ENCODE measurements at places on chromosomes 2 and 18.

GRCh38 chr2:233384015-233384414, 29.7 kb downstream of the DGKD start:
- no peak for DNase-seq

GRCh38 chr2:130381619-130382018, 25.8 kb downstream of the PTPN18 start:
- DNase-seq: no peak

DNA sequence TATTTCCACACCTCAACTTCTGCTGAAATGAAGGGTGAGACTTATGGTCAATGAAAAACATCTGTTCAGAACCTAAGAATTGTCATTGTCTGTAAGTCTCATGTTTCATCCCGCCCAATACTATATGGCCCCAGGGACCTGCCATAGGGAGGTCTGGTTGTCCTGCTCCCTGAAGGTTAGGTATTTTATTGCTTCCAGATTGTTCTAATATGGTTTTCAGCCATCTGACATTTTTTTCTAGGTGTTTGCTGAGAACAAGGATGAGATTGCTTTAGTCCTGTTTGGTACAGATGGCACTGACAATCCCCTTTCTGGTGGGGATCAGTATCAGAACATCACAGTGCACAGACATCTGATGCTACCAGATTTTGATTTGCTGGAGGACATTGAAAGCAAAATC, 7.3 kb downstream of the XRCC5 start:
- peak; percentile 34 for DNase-seq

DNA sequence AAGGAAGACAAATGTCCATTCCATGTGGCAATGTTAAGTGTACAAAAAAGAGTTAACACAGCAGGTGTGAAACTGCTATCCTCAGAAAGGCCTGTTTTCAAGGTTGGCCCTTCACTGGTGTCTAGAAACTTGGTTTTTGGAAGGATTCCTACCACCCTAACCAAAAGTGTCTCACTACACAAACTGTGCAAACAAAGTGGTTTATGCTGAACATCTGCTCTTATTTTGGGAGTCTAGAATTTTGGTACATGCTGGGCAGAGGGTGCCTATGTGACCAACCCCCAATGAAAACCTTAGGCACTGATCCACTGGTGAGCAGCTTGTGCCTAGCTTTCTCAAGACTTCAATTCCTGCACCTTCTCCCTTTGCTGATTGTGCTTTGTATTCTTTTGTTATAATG, 14.3 kb downstream of the GFPT1 start:
- DNase-seq: no peak

DNA sequence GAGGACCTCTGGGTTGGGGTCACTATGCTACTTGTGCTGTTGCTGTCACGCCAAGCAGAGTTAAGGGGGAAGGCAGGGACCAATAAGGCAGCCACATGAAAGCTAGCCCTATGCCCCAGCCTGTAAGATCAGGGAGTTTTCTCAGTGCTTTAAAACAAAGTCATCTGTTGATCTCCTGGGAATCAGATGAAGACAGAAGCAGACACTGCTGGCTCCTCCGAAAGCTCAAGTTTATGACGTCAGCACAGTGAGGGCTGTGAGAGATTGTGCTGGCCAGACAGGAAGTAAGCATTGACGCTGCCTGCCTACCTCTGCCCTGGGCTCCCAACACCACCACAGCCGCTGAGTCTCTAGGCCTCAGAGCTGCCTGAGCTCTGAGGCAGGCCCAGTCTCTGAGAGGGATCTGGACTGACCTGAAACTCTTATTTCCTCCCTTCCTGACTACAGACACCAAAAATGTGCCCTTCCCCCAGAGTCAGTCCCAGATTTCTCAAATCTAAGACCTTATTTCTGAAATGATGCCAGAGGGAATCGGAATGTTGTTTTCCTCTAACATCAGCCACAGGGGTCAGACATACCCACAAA, 118.1 kb upstream of the EPAS1 start:
- peak; percentile 86 for DNase-seq

DNA sequence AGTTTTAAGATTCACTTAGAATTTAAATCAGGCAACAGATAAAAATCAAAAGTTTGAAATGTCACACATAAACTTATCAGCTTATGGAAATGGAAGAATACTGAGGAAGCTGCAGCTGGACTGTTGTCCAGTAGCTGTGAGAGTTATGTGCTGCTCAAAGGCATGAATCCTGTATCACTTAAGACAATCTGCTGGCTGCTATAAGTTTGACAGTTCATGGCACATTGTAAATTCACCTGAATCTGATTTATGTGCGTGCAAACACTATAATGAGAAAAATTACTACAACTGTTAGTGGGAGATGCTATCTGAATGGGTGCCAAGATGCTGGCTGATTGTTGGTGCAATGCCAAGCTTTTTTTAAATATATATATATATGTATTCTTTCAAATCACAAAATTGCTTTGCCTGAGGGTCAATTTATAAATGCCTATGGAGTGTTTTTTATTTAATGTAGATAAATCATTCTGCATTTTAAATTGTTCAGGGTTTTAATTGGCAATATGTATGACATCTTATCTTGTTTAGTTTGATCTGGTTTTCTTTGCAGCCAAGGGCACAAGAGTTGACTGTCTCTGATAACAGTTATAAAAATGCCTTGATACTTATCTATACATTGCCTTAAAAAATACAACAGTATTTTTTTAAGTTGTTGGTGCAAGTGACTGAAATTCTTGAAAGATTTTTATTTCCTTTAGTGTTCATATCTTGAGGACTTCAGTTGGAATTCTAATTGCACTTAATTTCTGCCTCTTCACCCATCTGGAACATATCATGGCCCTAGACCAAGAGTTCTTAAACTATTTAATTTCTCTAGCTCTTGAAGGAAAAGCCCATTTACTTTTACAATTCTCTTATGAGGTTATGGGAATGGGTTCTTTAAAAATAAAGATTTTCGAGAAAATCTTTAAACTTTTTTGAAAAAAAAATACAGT, 48.7 kb downstream of the CAVIN2 start:
- DNase-seq: peak; percentile 15

DNA sequence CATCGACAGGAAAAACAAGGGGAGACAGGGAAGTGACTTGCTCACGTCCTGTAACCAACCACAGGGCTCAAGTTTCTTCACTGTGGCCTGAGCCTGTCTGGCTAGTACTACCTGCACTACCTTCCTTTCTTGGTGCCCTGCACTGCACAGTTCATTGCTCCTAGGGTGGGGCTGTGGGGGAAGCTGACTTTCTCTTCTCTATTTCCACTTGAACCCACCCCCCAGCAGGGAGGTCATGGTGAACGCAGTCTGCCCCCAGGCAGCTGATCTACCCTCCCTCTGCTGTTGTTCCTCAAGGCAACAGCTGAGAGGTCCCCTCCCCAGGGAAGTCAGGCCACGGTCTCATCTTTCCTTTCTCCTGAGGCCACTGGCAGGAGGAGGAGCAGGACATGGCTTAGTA, 532.1 kb downstream of the SOX11 start:
- no peak for DNase-seq

DNA sequence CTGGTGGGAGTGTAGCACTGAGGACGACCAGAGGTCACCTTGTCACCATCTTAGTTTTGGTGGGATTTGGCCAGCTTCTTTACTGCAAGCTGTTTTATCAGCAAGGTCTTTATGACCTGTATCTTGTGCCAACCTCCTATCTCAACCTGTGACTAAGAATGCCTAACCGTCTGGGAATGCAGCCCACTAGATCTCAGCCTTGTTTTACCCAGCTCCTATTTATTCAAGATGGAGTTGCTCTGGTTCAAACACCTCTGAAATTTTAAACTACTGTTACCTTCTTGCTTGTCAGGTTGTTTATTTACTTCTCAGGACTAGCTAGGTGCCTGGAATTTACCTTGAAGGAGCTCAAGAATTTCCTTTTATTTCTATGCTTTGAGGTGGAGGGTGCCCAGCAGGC, 9.5 kb upstream of the KCNG3 start:
- no peak for DNase-seq

GRCh38 chr2:110858135-110858725, 125.9 kb downstream of the ACOXL start:
- DNase-seq: no peak

- no peak for DNase-seq
Observed at GRCh38 chr2:27815860-27816438, 44.4 kb downstream of the MRPL33 start.

DNA sequence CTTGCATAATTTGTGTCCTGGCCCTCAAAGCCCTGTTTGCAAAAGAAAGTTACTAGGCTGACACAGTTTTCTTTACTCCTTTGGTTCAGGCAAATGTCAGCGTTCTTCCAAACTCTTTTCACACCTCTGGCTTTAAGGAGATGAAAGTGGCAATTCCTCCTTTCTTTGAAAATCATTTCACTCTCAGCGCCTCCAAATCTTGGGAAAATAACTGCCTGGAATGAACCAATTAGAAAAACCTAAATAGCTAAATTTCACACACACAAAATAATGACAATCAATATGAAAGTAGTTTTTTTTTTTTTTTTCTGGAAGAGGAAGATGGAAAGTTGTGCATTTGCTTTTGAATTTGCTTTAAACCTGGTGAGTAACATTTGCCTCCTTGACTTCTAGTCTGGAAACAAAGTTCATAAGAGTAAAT, 1.7 kb downstream of the MEIS1 start:
- peak; percentile 1 for DNase-seq

GRCh38 chr2:107728586-107728985, 98.1 kb upstream of the RGPD4 start:
- DNase-seq: no peak

DNA sequence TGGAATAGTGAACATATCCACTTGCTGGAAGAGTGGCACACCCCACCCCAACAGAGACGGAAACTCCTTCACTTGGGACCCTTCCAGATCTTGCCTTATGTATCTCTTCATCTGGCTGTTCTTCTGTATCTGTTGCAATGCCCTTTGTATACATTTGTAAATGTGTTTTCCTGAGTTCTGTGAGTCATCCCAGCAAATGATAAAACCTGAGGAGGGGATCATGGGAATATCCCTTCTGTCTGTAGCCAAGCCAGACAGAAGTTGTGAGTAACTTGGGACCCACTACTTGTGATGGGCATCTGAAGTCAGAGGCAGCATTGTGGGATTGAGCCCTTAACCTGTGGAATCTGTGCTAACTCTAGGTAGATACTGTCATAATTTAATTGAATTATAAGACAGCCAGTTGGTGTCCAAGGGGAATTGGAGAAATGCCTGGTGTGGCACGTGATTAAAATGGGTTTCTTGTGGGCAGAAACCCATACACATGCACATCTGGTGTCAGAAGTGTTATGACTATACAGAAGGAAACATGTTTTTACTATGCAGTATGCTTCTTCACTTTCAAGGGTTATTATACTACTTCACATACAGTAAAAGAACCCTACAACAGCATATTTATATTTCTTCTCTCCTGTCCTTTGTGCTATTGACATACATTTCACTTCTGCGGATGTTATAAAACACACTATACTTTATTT, 32.3 kb upstream of the TMEM247 start:
- no peak for DNase-seq

GRCh38 chr2:34005901-34006300, 406.8 kb upstream of the FAM98A start:
- DNase-seq: no peak

DNA sequence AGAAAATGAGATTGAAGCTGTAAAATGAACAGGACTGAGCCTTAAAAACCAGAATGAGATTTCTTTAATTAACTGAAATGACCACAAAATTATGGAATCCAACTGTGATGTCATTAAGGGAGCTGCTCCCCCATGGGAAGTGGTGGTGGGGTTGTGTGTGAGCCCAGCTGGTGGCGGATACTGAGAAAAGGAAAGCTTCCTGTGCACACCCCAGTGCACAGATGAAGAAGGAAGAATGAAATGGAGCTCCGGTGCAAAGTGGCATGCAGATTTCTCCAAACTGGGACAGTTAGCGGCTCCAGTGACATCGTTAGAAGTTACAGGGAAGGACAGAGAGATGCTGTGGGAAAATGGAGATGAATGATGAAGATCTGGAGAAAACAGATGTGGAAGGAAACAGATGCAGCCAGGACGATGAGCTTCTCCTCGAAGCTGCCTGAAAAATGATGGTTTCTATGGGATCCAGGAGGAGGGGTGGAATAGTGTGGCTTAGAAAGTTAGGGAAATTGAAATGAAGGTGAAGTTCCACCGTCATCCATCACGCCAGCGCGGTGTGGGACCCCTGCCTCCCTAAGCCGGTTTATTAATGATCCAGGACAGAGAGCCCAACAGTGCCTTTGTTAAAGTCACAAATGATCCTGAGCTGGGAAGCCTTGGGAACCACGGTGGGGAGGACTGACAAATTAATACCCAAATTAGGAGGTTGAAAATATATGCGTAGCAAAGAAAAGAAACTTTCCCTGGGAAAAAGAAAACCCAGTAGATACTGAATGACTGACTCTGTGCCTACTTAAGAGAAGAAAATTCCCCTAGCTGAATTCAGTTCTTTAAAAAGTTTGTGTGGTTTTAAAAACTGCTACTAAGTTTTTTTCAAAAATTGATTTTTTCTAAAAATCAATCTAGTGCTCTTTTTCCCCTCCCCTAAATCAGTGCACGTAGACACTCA, 77.2 kb downstream of the TSN start:
- DNase-seq: no peak

DNA sequence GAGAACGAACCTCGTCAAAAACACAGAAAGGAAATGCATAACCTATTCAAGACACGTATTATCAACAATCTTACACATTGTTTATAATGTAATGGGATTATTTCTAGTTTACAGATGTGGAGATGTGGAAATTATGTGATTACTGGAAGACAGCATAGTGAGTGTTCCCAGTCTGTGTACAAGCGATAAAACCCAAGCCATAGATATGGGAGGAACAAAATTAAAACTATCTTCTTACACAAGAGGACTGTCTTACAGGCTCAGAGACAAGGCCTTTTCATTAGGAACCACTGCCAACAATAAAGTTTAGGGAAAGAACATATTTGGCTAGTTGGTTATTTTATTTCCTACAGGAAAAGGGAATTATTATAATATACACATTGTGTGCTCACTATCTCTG, 20.3 kb downstream of the COBLL1 start:
- no peak for DNase-seq

DNA sequence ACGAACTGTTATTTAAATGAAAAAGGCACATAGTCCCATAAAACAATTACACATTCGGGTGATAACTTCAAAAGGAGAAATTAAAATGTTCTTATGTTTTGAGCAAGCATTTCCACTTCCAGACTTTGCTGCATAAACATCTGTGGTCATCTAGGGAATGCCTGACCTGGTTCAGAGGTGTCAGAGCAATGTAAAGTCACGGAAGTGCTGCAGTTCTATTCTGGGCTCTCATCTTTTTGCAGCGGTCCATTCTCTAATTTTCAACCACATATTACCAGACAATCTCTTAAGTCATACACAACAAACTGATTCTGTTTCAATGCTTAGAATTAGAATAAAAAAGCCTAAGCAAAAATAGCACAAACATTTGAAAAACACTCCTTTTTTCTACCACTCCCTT, 22.0 kb upstream of the PTH2R start:
- DNase-seq: no peak

DNA sequence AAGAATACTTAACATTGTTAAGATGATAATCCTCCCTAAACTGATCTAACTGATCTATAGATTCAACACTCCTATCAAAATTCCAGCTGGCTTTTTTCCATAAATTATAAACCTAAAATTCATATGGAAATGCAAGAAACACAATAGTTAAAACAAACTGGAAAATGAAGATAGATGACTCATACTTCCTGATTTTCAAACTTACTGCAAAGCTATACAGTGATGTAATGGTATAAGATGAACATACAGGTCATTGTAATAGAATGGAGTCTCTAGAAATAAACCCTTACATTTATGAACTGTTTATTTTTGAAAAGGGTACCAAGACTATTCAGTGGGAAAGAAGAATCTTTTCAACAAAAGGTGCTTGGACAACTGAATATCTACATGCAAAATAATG, 32.3 kb downstream of the UBXN4 start:
- peak; percentile 39 for DNase-seq

Data from adipocyte (in vitro differentiated cells).